ENCODE measurements at places on chromosomes 12 and 14.

GRCh38 chr14:33851366-33851765, 99.5 kb downstream of the EGLN3 start:
- peak; percentile 22 for DNase-seq

- no peak for DNase-seq
Measured at GRCh38 chr14:70791971-70792370, 17.3 kb downstream of the MAP3K9 start.

GRCh38 chr12:56271031-56271430, 4.3 kb downstream of the COQ10A start:
- no peak for DNase-seq

- no peak for DNase-seq
Measured at GRCh38 chr12:2395354-2395977, 342.7 kb downstream of the CACNA1C start.

DNA sequence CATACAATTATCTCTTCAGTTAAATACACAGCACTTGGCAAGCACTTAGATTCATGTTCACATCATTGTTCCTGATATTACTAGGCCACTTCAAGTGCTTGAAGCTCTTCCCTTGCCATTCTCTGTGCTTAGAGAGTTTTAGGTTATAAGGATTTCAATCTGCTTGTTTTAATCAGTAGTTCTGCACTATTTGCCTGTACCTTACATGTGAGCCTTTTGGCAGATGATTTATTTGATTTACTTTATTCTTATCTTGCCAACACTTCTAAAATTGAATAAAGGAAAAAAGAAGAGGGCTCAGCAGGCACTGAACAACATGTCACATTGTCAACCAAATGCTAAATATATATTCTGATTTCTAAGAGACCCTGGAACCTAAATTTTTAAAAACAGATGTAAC, 363.8 kb upstream of the USP15 start:
- no peak for DNase-seq

DNA sequence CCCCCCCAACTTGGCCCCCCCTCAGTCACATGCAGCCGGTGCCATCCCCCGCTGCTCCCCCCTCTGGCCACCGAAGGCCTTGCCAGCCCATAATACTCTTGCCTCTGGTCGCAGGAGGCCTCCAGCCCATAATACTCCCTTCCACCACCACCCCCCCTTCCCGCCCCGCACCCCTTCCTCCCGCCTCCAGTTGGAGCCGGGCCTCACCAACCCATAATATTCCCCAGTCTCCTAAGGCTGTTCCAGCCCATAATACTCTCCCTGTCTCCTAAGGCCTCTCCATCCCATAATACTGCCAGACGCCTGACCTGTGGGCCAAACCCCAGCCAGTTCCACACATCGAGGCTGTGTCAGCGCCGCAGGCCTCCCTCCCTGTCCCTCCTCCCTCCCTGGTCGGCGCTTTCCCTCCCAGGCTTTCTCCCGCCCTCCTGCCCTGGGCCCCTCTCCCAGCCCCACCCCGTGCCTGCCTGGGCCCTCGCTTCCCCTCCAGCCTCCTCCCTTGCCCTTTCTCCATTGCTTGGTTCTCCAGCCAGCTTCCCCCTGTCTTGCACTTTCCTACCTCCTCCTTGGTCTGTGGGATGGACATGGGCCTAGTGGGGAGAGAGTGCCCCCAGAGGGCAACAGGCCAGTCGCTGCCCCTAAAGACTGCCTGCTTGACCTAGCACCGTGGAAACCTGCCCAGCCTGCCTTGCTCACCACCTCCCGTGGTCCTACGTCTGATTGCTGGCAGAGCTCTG, 6.8 kb upstream of the CHD4 start:
- DNase-seq: peak; percentile 89

DNA sequence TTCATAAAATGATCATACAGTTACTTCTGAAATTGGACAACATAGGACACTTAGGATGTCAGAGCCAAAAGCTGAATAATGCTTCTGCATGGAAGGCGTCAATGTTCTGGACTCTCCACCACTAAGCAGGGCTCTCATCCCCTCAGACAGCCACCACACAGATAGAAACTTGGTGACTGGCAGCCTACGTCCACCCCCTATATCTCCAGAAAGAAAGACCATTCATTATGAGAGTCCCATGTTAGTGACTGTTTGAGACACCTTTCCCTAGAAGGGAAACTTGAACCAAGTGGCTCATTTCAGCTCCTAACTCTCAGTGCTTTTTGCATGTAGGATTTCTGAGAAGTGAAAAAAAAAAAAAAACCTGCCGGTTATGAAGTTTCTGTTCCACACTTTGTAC, 251.0 kb upstream of the FKBP4 start:
- DNase-seq: no peak

DNA sequence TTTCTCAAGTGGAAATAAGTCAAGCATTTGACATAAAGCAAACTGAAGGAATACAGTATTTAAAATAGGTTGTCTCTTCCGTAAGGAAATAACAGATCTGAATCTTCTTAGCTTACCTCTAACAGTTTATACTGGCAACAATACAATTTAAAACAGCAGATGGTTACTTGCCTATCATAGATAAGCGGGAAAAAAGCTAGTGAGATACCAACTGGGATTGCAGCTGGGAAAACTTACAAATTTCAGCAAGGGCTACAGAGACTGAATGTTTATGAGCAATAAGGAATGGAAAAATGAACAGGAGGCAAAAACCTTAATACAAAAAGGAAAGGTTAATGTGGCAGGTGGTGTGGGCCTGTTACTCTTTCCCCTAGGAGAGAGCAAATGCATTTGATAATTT, 220.0 kb downstream of the RASSF9 start:
- DNase-seq: peak; percentile 22

DNA sequence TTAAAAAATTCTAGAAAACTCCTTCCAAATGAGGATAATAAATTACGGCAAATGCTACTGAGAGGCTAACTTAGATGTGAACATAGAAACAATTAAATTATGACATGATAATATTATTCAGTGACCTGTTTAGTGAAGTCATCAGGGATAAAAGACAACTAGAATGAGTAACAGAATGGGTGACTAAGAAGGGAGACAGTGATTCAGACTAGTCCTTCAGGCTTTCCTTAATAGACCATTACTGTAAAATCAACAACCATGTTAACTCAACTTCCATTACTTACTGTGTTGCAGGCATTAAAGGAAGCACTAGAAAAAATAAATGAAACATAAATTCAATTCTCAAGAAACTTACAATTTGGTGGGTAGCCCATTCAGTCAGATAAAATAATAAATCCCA, 543.9 kb upstream of the LRFN5 start:
- DNase-seq: no peak

- no peak for DNase-seq
Measured at GRCh38 chr14:98984027-98984718, 287.8 kb downstream of the BCL11B start.

DNA sequence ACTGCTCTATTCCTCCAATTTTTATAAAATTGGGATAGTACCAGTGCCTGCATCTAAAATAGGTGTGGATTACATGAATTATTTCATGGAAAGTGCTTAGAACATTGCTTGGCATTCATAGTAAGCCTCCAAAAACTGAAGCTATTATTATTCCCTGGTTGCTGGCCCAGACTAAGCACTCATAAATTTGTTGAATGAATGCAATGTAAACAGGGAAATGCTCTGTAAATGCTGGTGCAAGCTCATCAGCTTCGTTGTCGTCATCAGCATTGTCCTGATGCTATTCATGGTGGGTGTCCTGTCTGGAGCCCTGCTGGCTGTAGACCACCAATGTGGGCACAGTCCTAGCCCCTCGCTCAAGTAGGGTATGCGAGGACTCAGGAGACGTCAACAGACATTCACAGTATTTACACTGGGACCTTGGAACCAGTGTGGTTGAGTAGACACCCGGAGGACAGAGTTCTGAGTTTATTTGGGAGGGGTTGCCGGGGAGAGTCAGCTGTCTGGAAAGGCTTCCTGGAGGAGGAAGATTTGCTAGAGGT, 16.5 kb downstream of the BDKRB2 start:
- no peak for DNase-seq

DNA sequence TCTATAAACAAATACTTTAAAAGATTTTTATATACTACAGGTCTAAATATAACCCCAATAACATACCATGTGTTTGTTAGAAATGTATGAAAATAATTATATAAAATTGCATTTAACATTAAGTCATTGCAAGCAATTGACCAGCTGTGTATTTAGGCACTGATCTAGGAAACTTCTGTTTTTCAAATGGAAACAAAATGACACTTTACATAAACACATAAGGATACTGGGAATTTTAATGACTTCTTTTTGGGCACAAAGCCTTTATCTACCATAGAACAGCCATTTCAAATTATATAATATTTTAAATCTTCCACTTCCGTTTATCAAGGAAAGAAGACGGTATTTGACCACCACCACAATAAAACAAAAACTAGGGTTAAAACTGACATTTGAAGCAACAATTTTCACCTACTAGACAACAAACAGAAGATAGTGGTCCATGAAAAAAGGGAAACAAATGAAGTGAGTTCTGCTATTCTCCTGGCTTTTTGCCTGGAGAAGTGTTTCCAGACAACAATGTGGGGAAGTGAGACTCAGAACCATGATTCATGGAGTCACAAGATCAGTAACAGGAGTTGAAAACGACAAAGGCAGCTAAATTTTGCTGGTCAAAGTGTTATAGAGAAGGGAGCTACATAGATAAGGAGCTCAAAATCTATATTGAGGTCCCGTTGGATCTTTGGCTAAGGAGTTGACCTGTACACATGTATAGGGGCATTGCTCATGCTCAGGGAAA, 475.1 kb downstream of the TRHDE start:
- no peak for DNase-seq

DNA sequence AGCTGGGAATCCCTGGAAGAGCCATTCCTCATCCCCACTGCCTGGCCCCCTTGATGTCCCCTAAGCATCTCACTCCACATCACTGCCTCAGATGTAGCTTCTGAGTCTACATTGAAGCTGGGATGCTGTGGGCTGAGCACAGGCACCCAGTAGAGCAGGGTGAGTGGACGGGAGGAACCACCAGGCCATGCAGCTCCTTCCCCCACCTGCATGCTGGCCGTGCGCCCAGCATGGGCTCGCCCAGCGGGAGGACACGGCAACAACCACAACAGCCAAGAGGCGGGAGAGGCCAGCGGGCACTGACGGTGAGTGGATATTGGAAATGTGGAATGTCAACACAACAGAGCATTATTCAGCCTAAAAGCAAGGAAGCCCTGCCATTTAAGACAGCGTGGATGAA, 310.9 kb downstream of the ADGRD1 start:
- DNase-seq: no peak

GRCh38 chr12:102436867-102437266, 43.5 kb downstream of the IGF1 start:
- no peak for DNase-seq

DNA sequence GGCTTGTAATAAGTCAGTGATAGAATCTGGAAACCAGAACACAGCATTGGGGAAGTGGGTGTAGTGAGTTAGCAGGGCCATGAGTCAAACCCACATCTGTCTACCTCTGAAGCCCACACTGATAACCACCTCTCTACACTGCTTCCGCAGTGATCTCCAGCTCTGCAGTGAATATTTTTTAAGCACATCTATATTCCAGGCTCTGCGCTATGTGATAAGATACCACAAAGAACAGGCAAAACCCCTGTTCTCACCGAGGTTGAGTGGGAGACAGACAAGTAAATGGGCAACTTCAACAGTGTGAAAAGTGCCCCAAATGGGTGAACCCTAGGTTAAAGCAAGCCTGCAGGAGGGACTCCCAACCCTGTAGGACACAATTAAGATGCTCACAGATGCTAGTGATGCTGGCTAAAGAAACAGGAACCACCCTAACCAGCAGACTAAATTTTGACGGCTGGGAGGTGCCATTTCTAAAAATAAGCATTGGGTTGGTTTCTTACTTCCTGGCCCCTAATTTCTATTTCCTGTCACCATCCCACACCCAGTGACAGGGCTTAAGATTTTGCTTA, 375.0 kb downstream of the DPF3 start:
- DNase-seq: no peak

DNA sequence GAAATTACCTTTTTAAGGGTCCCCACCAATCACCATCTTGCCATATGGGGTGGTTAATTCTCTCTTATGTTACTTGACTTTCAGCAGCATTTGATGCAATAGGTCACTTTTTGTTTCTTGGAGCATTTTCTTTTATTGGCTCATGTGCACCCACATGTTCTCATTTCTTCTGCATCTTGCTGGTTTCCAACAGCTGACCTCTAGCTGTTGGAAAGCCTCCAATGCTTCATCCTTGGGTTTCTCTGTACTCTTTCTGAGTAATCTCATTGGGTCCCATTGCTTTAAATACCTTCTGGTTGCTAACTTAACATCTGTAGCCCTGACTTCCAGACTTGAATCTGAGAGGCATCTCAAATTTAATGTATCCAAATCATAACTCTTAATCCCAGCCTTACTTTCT, 116.8 kb downstream of the CRADD start:
- DNase-seq: no peak

- DNase-seq: no peak
Measured at GRCh38 chr14:34220921-34221320, 241.1 kb downstream of the SPTSSA start.

DNA sequence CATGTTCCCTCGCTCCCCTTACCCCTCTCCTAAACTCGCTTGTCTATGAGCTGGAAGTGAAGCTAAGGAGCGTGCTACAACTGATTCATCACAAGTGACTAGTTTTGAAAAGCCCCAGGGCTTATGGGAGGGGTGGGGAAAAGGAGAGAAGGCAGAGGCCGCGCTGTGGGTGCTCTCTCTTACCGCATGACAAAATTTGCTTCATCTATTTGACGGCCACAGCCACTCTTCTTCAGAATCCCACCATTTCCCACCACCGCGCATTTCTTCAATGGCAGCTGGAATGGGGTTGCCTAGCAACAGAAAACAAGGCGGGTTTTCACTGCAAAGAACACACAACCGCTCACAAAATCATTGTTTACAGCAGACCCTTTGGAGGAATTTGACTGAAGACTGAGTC, 79.4 kb downstream of the ST8SIA1 start:
- no peak for DNase-seq

DNA sequence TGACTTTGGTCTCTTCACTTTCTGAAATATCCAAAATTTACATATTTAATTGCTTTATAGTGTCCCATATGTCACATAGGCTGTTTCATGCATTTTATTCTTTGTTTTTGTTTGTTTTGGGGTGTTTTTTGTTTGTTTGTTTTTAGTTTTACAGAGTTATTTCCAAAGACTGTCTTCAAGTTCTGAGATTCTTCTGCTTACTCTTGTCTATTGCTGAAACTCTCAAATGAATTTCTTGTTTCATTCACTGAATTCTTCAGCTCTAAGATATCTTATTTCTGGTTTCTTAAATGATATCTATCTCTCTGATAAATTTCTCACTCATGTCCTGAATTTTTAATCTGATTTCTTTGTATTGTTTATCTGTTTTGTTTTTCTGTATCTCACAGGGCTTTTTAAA, 412.0 kb upstream of the ATP2B1 start:
- no peak for DNase-seq

Measured in DMS 273 treated with DMSO at 0.1 percent for 48 hours (cell line).